ENCODE measurements at places on chromosomes 6 and 20.

DNA sequence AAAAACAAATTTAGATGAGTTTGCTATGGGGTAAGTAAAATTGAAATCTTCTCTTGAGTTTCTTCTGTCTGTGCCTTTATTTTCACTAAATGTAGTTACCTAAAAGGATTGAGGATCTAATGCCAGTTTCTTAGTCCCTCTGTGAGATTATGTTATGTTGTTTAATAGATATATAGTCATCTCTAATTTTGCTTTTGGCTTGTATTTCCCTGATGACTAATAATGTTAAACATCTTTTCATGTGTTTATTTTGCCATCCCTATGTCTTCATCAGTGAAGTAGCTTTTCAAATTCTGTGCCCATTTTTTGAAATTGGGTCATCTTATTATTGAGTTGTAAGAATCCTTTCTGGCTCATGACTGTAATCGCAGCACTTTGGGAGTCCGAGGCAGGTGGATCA lies 13.7 kb downstream of the QRSL1 start:
- DNase-seq: no peak

- DNase-seq: no peak
Measured at GRCh38 chr6:28243946-28244345, 8.1 kb downstream of the ZKSCAN4 start.

- no peak for DNase-seq
Measured at GRCh38 chr6:168602576-168602975, 161.6 kb downstream of the SMOC2 start.

GRCh38 chr6:81051952-81052351 lies 700.5 kb downstream of the TENT5A start:
- no peak for DNase-seq

DNA sequence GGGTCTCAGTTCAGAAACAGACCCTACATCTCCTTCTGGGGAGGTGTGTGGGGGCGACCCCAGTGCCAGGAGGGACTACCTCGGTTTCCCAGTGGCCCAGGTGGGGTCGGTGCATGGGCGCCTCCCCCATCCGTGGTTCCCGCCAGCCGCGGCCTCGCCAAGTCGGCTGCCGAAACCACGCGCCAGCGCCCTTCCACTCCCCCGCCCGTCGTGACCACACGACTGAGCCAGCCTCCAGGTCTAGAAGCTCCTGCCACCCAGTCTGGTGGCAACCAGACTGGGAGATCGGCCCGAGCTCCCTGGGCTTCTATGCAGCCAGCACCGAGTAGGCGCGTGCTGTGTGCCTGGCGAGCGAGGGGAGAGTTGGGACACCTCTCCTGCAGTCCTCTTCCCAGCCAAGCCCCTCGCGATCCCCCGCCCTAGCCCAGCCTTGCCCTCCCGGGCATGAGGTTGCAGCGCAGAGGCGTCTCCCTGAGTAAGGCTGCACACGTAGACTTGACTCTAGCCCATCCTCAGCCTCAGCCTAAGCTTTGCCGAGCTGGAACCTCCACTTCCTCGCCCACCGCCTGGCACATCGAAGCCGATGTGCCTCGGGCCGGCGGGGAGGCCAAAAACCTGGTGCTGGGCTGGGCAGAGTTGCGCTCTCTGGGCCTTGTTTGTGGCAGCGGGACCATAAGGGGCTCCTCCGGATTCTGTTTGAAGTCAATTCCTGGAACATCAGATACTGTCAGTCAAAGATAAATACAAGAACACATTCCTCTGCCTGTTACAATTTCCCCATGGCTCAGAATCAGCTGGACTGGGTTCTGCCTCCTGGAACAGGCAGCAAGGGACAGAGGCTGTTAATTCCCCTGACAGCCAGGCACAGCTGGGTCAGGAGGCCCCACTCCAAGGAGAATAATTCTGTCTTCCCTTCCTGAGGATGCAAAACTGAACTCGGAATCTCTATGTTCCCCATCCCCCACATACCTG lies 1.5 kb upstream of the CPNE5 start:
- DNase-seq: no peak

DNA sequence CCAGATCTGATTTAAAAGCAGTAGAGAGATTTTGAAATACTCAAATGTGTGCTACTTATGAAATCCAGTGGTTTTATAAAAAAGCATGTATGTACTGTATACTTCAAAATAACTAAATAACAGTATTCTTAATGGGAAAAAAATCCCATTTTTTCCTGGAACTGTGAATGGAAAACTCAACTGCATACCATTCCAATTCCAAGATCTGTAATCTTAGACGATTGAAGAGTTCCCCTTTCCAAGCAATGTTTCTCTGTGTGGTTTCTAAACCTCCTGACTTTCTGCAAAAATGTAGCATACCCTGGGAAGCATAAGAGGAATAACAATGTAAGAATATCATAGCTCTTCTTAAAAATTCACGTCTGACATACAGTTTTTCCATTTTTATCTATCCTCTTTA lies 40.3 kb upstream of the HIVEP2 start:
- DNase-seq: no peak

DNA sequence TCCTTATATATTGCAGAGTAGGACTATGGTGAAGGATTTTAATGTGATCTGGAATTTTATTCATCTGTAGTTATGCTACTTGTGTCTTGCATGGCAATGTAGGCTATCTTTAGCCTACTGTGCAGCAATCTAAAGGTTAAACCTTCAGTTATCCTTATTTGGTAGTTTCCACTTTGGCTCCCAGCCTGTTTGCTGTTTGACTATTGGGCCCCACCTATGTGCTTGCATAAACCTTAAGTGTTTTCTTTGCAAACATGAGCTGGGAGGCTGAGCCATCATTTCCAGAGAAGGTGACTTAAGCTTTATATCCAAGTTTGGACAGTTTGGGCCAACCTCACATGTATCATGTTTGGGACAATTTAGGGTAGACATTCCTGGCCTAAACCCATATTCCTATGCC lies 537.5 kb downstream of the BTBD3 start:
- DNase-seq: no peak

GRCh38 chr20:33522256-33522820 lies 32.4 kb downstream of the CBFA2T2 start:
- no peak for DNase-seq

GRCh38 chr20:23435626-23436539 lies 3.6 kb upstream of the CSTL1 start:
- DNase-seq: no peak

DNA sequence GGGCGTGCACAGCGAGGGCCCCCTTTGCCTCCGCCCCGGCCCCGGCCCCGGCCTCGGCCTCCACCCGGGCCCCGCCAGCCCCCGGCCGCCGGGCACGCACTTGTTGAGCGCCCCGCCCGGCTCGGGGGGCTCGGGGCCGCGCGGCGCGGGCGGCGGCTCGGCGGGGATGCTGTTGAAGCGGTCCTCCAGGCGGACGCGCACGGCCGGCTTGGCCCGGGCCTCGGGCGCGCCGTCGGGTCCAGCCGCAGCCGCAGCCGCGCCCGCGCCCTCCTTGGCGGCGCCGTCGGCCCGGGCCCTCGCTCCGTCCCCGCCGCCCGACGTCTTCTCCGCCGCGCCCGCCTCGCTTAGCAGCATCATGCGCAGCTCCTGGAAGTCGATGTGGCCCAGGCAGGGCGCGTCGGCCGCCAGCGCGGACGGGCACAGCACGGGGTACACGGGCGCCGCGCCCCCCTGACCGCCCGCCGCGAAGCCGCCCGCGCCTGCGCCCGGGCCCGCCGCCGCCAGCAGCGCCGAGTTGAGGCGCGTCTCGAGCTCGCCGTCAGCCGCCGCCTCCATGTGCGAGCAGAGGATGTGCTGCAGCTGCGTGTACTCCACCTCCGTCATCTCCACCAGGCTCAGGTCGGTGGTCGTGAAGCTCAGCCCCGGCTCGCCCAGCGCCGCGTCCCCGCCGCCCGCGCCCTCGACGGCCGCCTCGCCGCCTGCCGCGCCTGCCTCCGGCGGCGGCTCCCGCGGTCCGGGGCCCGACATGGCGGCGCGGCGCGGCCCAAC lies 514 bp downstream of the TCFL5 start:
- peak; percentile 49 for DNase-seq

DNA sequence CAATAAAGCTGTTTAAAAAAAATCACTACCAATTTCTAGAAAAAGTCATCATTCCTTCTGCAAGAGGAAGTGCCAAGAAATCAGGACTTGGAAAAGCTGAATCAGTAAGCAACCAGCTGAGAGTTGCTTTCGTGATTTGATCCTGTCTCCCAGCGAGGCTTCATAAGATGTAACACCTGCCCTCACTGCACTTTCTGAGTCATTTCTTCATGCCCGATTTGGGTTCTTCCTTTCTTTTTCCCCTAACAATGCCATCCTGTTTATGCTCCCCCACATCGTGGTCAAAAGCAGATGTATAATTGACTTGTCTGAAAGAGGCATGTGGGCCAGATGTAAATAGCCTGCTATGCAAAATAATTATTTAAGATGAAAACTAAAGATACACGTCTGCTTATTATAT lies 52.1 kb downstream of the RIPOR2 start:
- no peak for DNase-seq

DNA sequence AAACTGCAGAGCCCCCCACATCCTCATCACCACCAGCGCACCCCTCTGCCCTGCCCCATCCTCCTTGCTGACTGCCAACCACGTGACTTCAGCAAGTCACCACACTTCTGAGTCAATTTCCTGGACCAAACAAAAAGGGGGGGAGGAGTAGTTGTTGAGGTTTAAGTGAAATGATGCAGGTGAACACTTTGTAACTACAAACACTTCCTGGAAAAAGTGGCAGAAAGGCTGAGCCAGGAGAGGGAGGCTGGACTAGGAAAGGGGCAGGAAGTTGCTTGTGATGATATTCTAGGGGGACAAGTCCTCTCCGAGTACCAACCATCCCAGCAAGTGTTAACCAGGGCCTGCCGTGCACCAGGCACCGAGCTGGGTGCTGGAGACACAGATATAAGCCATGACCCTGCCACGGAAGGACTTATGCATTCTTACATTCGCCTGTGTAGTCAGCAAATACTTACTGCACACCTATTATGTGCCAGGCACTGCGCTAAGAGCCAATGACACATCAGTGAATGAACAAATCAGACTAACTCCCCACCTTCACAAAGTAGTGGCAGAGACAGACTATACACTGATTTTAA lies 67.3 kb downstream of the PREX1 start:
- no peak for DNase-seq

- DNase-seq: no peak
Measured at GRCh38 chr20:59589086-59589684, 15.2 kb upstream of the PHACTR3 start.

GRCh38 chr6:101486124-101486523 lies 92.6 kb downstream of the GRIK2 start:
- no peak for DNase-seq

- no peak for DNase-seq
Measured at GRCh38 chr6:151553416-151554165, 59.8 kb downstream of the CCDC170 start.

DNA sequence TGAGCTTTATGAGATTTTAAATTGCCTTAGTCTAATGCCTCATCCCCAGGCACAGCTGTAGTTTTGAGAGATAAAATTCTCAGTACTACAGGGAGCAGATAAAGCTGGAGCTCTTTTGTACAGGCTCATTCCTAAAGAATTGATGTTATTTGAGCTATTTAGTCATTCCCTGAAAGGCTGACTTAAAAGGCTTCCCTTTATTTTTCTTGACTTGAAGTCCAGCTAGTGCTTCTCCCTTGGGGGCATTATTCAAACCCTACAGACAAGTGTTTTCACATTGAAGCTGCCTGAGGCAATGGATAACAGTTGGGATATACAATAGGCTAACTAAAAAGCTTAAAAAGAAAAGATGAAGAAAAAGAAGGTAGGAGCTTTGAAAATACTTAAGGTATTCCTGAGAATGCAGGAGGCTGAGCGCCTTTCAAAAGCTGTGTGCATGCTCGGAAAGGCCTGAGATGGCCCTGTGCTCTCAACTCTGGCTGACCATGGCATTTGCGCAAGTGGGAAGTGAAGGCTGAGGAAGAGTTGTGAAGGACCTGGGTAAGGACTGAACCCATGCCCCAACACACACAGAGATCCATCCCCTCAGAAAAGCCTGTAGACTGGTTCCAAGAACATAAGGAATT lies 315.1 kb downstream of the SMOC2 start:
- DNase-seq: no peak

GRCh38 chr6:53659458-53659857 lies 6.1 kb downstream of the KLHL31 start:
- no peak for DNase-seq

DNA sequence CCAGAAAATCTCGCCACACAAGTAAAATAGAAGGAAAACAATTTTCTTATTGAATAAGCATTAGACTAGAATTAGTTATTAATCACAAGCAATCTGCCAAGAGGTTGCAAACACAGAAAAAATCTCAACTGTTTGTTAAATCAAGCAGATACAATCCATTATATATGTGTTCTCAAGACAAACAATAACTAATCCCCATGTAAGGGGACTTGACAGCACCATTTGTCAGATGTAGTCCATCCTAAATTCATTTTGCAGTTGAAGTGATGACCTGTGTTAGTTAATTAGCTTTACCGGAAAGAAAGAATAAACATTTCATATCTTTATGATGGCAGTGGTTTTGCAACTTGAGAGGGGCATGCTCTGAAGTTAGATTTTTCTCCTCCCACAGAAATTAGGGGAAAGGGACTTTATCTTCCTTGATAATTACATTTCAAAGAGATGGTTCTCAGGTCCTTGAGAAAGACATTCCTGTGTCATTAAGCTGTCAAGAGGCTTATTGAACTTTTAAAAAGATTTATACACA lies 1588.0 kb downstream of the GRIK2 start:
- no peak for DNase-seq

- DNase-seq: no peak
Measured at GRCh38 chr20:3378138-3378537, 29.3 kb downstream of the DNAAF9 start.

GRCh38 chr20:32139947-32140346 lies 30.4 kb downstream of the TM9SF4 start:
- DNase-seq: no peak

- DNase-seq: no peak
Measured at GRCh38 chr6:92690997-92691599, 728.3 kb downstream of the EPHA7 start.

- DNase-seq: no peak
Measured at GRCh38 chr6:15108383-15108715, 137.5 kb upstream of the JARID2 start.

DNA sequence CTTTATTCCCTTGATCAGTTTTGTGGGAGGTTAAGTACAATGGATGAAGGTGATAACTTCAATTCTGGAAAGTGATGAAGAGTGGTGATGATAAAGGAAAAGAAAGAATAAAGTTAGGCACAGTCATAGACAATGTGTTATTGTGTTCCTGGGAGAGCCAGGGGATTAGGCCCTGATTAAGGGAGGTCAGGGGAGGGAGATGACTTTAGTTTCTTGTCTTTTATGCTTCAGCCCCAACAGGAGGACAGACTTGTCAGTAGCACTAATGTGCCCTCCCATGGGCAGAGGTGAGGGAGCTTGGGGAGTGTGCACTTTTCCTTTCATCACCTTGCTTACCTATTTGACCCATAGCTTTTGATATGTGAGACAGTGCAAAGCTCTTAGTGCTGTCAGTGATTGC lies 115.7 kb downstream of the CD109 start:
- DNase-seq: no peak
